ENCODE measurements at places on chromosomes 1 and 21.

DNA sequence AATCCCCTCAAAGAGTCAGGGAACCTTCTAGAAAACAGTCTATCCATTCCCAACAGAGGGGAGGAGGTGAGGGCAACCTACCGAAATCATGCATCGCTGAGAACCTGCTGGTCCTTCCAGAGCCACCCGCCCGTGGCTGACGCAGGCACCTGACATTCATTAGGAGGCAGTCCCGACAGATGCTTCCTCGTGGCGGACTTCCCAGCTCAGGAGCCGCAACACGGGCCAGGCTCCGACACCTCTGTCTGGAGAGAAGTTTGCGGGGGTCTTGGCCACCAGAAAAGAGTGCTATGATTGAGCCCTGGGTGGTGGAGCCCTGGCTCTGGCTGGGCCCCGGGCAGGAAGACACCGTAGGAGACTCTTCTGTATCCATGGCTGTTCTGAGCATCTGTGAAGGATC lies 86.4 kb upstream of the ARHGEF16 start:
- DNase-seq: no peak

GRCh38 chr1:55413286-55413685 lies 198.1 kb upstream of the USP24 start:
- DNase-seq: no peak

GRCh38 chr1:246364415-246364941 lies 142.6 kb downstream of the SMYD3 start:
- no peak for DNase-seq

DNA sequence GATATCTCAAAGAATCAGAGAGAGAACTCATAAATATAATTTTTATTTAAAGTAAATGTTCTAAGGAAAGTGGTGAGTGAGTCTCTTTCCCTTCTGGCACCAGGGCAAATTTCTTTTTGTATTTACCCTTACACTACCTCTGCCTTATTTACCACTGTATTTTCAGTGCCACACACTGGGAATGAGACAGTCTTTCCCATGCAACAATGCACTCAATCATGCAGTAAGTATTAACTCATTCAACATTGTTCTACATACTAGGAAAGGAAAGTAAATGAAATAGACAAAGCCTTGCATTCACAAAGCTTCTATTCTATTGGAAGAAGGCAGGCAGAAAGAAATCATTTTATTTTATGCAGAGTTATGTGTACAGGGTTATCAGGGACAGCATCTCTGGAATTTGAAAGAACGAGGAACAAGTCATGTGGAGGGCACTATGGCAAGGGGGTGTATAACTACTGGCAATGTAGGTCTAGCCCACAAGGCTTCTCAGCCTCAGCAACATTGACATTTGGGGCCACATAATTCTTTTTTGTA lies 129.8 kb upstream of the PRDX6 start:
- DNase-seq: no peak

- DNase-seq: no peak
Measured at GRCh38 chr1:78214334-78214733, 168.6 kb downstream of the GIPC2 start.

DNA sequence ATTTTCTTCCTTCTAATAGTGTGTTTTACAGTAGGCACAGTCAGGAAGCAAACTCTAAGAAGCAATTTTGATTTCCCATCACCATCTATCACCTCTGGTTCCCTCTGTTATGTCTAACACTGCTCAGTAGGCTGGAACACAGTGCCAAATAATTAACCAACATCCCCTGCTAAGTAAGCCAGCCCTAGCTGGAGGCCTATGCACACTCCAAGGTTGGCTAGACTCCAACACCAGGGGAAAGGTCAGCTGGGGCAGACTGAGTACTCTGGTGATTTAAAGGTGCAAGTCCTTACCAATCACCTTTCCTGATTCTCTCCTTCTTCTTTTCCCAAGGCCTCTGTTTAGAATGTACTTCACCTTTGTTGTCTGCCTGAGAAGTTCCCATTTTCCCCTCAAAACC lies 46.5 kb upstream of the BEND5 start:
- DNase-seq: peak; percentile 66

- no peak for DNase-seq
Measured at GRCh38 chr1:222886194-222886854, 71.5 kb downstream of the DISP1 start.

DNA sequence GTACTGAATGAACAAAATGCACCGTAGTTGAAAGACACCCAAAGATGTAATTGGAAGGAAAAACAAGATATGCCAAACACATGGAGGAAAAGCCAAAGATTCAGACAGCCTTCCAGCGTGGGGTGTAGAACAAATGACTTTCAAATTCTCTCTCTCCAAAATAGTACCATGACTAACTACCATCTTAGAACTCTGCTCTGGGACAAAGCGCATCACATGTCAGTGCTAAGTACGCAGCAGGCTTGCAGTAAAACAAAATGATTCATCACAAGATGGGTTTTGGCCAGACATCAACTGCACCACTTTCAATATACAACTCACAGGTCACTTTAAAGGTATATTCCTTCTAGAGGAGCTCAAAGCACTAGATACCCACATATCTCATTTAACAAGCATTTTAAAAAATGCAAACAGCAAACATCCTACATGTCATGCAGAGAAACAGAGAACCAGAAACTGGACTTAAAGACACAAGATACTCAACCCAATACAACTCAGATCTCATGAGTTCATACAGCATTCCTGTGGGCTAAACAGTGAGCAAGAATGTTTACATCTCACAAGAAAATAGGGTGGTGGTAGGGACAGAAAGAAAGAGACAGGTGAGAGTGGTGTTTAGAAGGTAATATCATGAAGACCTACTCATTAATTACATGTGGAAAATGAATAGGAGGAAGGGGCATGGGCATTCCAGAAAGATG lies 75.7 kb downstream of the BCAR3 start:
- no peak for DNase-seq

- DNase-seq: no peak
Measured at GRCh38 chr1:44418022-44418673, 13.1 kb downstream of the RNF220 start.

- no peak for DNase-seq
Measured at GRCh38 chr1:64849942-64850341, 105.1 kb downstream of the RAVER2 start.

DNA sequence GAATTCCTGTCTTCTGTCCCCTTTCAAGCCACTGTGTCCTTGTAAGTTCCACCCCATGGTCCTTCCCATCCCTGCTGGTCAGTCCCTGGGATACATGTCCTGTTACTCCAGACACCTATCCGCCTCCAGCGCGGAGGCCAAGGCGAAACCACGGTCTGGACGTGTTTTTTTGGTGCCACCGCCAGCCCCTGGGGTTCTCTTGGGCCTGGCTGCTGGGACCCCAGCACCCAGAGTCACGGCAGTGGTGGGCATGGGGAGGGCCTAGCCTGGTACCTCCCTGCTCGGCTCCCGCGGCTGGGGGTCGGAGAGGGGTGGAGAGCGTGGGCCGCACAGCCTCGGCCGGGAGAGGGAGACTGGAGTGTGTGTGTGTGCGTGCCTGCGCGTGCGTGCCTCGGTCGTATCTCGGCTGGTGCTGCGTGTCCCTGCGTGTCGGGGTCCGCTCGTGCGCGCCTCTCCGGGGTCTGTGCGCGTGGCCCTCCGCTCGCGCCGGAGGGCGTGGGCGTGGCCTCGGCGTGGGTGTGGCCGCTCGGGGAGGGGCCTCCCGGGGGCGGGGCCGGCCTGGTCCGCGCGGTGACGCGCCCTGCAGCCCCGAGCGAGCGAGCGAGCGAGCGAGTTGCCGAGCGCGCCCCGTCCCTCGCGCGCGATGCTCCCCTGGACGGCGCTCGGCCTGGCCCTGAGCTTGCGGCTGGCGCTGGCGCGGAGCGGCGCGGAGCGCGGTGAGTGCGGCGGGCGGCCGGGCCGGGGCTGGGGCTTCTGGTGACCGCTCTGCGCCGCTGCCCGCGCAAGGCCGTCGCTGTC lies at the start of gene VWA1:
VWA1 (plus strand) TSS at position 585 of the 798 bp plus-strand sequence; CDS start at position 644, 59 bp downstream.
- peak; percentile 75 for DNase-seq

DNA sequence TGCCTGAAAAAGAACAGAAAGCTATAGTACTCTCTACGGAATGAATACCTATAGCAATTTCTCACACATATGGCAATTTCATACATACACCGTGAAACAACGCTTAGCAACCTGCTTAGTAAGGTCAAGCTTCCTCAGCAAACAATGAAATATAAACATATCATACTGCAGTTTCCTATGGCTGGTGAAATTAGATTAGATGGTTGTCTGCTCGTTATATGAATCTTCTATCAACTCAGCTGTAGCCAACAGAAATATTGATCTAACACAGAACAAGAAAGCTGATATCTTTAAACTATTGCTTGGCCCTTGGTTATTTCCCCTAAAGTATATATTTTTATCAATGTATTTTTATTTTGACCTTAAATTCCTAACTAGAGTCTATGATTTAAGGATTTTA lies 187.8 kb downstream of the SLC44A5 start:
- no peak for DNase-seq

DNA sequence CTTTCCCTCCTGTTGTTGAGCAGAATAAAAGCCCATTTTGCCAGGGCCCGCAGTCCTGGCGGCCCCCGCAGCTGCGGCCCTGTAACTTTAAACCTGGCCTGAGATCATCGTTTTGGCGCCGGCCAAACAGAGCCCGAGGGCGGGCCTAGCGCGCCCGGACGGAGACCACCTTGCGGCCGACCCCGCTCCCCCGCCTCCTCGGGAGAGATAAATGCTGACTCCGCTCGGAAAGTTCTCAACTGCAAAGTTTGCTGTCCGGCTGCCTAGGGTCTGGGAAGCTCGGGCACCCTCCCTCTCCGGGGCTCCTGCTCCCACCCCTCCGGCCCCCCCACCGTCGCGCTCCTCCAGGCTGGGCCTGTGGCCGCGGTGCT lies at the start of gene PDPN:
PDPN (plus strand) TSS at position 238 of the 371 bp plus-strand sequence. CDS start 202 bp downstream, outside the sequence.
- DNase-seq: peak; percentile 18

- no peak for DNase-seq
Measured at GRCh38 chr1:237383791-237384190, 341.8 kb downstream of the RYR2 start.

Measured in body of pancreas (tissue), 4 donors.